ENCODE measurements at places on chromosomes 16 and 17.

DNA sequence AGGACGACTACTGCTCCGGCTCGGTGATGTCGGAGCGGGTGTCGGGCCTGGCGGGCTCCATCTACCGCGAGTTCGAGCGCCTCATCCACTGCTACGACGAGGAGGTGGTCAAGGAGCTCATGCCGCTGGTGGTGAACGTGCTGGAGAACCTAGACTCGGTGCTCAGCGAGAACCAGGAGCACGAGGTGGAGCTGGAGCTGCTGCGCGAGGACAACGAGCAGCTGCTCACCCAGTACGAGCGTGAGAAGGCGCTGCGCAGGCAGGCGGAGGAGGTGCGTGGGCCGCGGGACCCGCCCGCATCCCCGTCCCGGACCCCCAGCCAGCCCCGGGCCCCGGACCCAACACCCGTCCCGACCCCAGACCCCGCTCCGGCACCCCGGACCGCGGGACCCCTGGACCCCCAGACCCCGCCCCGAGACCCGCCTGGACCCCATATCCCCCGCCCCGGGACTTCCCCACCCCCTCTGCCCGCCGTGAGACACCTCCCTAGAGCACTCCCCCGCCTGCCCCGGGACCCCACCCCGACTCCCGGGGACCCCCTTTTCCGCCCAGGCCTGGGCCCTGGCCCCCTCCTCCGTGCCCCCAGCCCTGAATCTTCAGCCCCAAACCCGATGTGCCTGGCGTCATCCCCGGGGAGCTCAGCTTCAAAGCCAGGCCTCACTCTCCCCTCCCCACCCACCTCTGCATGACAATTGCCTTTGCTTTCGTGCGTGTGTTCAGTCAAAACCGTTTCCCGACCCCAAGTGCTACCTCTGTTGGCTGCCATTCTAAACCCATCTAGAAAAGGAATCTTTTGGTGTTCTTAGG lies 594 bp downstream of the MAPK8IP3 start:
- DNase-seq = no peak

DNA sequence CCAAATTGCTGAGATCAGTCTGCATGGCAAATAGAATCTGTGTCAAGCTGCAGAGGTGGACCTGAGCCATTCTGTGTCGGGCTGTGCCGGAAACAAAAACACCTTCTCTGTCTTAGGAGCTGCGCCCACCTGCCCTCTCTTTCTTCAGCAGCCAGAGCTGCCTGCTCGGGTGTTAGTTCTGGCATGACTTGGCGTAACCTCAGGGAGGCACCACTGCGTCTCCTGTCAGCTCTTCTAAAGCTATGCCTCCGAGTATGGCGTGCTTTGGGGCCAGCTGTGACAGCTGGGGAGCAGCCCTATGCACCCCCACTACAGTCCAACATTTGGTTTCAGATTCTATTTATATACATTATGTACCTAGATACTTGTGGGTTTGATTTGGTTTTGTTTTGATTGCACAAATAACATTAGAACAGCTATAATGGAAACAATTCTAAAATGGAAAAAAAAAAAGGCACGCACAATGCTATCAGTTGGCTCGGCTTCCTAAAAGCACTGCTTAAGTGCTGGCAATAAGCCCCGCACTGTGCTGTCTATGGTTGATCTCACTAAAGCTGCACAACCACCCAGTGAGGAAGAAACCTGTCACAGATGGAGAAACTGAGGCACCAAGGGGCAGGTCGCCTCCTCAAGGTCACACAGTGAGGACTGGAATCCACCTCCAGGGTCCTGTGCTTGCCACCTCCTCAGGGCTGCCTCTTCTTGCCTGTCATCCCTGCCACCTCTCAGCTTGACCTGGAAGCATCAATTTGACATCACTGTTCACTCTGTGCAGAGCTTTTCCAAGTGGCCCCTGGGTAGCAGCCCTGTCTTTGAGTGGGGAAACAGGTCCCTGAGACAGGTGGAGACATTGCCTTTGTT lies 18.7 kb upstream of the ADGRG1 start:
- no peak for DNase-seq

DNA sequence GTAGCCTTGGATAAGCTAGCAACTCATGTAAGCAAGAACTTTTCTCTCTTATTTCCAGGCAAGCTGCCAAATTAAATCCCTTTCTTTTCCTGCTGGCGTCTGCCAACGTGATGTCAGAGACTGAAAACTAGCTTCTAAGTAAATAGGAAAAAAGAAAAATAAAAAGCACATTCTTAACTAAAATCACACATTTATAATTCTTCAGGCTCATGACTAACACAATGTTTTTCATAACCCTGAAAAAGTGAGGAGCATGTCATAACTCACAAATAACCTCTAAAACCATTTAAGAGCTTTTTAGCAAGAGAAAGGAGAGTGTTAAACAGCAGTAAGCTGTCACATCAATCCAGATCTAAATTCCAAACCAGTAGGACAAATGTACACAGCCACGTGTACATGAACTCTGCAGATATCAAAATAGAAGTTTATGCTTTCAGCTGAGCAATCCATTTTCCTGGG lies 110.0 kb downstream of the N4BP1 start:
- peak; percentile 61 for DNase-seq

DNA sequence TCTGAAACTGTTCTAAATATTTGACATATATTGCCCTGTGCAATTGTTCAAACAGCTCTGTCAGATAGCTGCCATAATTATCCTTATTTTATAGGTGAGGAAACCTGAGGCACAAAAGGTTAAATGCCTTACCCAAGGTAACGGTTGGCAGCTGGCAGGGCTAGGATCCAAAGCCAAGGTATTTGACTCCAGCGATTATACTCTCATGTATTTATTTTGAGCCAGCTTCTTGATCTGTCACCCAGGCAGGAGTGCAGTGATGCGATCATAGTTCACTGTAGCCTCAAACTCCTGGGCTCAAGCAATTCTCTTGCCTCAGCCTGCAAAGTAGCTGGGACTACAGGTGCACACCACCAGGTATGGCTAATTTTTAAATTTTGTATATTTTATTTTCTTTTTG lies 7.2 kb downstream of the ENO3 start:
- no peak for DNase-seq

DNA sequence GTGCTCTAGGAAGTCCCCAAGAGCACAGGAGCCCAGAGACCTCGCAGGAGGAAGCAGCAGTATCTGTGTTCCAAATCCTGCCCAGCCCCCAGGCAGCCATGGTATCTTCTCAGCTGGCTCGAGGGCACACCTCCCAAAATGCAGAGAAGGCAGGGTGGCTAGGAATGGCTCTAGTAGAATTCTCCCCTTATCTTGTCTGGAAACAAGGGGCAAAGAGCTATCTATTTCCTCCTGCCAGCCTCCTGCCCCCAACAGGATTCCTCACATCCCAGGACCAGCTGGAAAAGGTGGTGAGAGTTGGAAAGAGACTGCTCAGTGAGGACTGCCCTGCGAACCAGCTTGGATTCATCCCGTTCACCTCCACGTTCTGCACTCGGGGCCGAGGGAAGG lies 8.6 kb upstream of the TSPOAP1 start:
- DNase-seq = no peak

DNA sequence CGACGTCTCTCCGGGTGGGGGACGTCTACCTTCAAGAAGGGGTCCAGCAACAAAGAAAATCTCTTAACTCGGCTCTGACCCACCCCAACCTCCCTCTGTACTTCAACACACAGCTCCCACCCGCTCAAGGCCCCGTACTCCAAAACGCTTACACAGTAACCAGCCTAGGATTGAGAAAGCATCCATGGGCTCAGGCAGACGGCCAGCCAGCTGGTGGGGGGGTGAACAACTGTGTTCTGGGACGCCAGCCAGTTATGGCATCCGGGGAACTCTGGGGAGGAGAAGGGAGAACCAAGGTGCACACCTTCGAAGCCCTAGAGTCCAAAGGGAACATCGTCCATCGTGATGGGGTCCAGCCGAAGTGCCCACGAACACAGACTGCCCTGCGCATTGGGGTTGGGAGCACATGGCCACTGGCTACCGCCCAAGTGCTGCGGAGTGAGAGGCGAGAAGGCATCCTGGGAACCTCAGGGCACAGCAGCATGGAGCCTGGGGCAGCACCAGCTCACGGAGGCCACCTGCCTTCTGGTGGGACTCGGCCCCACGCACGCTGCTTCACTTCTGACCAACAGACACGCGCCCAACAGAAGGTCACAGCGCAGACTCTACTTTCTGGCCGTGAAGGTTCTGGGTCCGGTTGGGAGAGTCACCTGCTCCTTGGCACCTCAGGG lies 14.3 kb downstream of the SLC16A3 start:
- DNase-seq = peak; percentile 79

- DNase-seq = no peak
These were observed 3.7 kb downstream of the TNK1 start for GRCh38 chr17:7384489-7385081.

DNA sequence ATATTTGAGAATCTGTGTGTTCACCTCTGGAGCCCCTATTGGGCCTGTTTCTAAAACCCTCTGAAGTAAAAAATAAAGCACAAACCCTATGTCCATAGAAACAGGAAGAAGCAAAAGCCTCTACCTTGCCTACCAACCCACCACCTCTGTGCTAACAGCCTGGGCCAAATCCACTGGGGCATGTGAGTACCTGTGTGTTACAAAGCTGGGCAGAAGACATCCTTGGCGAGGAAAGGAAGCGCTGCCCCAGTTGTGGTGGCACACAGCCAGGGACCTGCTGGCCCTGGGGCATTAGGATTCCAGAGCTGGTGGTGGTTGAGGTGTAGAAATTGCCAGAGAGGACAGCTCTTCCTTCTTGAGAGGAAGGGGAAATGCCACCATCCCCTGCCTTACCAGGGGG lies 30.0 kb downstream of the MYO18A start:
- DNase-seq = no peak

DNA sequence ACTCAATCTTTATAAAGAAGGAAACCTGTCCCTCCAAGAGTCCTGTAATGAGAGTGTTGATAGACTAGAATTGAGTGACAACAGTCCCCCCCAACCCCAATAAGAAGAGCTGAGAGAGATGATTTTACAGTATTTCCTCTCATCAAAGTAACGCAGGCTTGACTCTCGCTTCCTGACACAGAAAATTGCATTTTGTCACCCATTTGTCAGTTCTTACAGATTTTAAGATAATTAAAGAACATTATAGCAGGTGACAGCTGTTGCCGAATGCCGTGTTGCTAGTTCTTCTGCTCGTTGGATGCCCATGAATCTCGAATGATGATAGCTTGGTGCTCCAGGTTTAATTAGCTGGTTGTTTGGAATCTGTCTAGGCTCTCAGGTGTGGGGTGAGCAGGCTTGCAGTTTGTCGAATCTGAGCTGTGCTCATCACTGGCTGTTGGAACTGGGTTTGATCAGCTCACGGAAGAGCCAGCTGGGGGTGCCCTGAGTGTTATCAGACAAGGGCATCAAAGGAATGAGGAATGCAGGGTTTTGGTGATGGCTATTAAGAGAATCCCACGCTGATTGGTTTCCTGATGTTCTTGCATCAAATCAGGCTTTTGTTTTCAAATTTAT lies 84.8 kb upstream of the CPHXL start:
- no peak for DNase-seq

DNA sequence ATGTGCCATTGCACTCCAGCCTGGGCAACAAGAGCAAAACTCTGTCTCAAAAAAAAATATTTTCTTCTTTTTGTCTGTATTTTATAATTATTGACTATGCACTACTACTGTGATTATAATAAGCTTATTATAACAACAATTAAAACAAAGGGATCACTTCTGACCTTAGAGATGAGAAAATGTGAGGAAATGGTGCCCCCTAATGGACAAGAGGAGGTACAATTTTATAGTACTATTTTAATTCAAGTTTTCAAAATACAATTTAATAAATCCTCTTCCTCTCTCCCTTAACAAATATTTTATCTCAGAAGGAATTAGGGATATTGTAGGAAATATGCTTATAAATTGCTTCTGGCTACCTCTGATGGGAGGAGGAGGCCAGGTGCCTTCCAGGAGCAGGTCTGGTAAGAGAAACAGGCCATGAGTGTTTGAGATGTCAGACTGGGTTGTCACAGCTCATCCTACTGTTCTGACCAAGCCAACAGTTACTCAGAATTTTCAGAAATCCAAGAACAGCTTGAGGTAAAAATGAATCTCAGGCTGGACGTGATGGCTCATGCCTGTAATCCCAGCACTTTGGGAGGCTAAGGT lies 14.0 kb downstream of the VPS53 start:
- no peak for DNase-seq

All from GM04504 (cell line).